ENCODE measurements at places on chromosomes 7 and 10.

DNA sequence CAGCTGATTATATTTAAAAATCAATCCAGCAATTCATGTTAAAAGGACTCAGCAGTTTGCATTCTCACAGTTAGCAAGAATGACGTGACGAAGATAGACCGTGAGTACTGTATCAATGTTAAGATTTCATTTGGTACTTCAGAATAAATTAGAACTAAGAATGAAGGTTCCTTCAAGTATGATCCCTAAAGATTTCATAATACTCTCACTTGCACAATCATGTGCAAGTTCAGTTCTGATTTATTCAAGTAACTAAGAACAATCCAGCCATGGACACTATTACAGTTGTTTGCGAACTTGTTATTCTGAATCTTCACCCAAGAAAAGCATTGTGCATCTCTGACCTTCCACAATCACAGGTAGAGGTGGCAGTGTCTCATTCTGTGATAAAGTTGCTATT, 7.7 kb downstream of the RHEB start:
- DNase-seq, result no peak

DNA sequence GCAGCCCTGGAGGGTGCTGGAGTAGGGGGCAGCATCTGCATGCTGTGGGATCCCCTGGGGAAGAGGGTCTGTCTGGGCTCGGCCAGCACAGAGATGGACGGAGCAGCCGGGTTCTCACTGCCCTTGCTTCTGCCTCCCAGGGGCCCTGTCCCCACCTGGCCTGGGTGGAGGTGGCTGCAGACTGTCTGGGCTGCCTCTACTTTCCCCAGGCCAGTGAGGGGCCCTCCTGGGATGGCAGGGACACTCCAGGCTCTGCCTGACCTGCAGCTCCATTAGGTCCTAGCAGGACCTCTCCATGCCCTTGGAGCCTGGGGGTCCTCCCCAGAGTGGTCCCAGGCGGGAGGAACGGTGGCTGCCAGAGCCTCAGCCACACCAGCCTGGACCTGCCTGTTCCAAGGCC, 63.7 kb downstream of the PWWP2B start:
- DNase-seq, result no peak

- no peak for DNase-seq
Measured at GRCh38 chr7:42241424-42241823, 4.4 kb upstream of the GLI3 start.

DNA sequence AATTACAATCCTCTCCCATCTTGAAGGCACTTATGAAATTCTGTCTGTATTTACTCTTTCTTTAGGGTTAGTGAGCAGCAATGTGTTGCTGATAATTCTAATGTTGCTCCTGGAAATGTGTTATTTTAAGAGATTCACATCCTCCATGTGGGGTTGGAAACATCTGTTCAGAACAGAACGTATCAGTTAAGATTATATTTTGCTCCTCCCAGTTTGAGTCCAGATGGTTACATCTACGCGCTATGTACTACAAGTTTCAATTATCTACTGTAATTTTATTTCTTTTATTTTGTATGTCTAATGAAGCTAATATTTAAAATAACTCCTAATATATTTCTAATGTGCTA, 250.6 kb upstream of the KLF6 start:
- DNase-seq, result no peak

DNA sequence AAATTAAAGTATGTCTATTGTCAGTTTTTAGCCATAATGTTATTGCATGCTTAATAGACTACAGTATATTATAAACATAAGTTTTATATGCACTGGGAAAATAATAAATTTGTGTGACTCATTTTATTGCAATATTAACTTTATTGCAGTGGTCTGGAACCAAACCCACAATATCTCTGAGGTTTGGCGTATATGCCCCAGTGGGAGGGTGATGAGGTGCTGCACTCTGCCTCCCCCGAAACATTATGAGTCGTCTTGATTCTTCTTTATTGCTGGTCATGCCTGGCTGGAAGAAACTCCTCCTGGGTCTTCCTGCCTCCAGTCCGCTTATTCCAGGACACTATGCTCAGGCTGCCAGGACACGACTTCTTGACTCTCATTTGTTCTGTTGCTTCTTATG, 88.4 kb downstream of the MTPN start:
- DNase-seq, result no peak

GRCh38 chr7:42440951-42441350, 203.9 kb upstream of the GLI3 start:
- no peak for DNase-seq

DNA sequence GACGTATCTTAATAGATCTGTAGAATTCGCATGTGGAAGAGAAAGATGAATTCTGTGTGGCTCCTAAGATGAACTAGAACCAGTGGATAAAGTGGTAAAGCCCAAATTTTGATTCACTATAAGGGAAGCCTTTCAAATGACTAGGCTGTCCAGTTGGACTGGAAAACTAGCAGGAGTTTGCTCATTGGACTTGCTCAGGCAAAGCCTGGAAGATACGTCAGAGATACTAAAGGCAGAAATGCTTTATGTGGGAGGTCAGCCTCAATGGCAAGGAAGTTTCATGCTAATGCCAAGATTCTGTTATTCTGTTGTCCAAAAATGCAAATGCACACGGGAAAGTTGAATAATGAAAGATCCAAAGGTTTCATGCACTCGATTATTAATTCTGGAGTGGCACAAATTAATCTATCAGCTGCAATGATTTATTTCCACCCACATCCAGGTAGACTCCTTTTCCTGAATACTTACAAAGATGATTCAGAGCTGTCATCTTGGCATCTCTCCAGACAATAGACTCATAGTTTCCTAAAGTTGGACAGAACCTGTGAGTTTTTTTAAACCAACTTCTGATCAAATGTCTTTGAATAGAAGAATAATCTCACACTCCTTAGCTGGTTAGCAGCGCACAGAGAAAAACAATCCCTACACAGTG, 20.5 kb upstream of the PPP1R3C start:
- no peak for DNase-seq

GRCh38 chr10:48885376-48885775, 54.3 kb downstream of the LRRC18 start:
- no peak for DNase-seq

GRCh38 chr7:137091396-137091795, 222.9 kb downstream of the CHRM2 start:
- DNase-seq, result no peak

DNA sequence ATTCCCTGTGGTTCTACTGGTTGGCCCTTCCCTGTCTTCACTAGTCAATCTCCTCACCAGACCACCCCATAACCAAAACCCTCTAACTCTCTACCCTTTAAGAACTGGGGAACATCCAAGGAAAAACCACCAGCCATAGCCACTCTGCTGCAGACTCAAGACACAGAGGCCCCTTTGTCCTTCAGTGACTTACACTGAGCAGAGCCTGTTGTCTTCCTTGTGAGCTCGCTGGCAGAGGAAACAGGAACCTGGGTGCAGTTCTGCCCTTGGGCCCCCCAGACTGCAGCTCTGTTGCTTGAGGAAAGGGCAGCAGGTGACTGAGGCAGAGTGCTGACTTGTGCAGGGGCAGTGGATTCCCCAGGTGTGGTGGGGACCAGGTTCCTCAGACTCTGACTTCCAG, 30.6 kb downstream of the ZC3HAV1 start:
- no peak for DNase-seq
